ENCODE measurements at places on chromosomes 3 and 15.
A peak's percentile ranks its signal among the peaks of the same experiment; 100 is the strongest.

GRCh38 chr3:6251612-6252400 lies 609.1 kb upstream of the GRM7 start:
- DNase-seq = no peak

DNA sequence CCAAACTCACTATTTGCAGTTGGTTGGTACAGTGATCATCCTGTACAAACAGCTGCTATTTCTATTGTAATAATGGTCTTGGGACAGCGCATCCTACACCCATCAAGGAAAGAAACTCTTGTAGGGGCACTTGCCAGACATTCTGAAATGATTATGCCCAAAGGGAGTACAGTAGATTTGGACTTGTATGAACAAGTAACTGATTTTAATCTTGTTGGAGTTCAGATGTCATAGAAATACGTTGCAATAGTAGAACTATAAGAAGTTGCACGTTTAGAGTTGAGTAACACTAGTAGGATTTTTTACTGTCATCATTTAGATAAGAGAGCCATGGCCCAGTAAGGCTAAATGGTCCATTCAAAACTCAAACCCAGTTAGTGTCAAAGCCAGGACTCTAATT lies 192.8 kb downstream of the SATB1 start:
- no peak for DNase-seq

GRCh38 chr15:59354417-59355031 lies 18.1 kb downstream of the MYO1E start:
- DNase-seq = peak; percentile 74

GRCh38 chr15:52714968-52715367 lies 35.8 kb upstream of the ATOSA start:
- no peak for DNase-seq

GRCh38 chr3:152126260-152126659 lies 142.5 kb upstream of the MBNL1 start:
- no peak for DNase-seq

DNA sequence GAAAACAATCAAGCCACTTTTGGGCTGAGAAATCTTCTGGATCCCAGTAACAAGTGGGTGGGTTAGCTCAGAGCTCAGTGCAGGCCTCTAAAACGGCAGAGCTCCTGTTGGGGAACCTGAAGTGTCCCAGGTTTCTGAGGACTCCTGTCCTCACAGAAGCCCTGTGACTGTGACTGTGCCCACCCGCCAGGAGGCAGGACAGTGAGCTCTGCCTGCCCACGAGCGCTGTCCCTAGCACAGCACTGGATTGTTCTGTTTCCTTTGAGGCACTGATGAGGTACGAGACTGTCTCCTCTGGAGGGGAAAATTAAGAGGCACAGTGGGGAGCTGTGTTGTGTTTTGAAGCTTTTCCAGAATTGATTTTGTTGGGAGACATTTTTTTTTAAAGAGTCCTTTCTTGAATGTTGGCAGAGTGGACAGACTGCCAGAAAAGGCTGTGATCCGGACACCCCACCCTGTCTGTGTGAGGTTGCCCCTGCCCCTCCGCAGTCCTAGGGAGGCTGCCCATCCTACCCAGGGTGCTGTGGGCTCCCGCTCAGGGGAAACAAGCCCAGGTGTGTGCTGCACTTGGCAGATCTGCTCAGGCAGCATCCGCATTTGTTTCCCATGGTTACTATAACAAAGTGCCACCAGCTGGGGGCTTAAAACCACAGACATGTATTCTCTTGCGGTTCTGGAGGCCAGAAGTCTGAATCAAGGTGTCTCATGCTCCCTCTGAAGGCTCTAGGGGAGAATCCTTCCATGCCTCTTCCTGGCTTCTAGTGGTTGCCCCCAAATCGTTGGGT lies 66.6 kb upstream of the LARS2 start:
- no peak for DNase-seq

- peak; percentile 85 for DNase-seq
Observed at GRCh38 chr3:69739204-69740102, at the start of gene MITF. Gene MITF (plus strand): TSS chr3:69739464. CDS start chr3:69739598, 134 bp downstream.

DNA sequence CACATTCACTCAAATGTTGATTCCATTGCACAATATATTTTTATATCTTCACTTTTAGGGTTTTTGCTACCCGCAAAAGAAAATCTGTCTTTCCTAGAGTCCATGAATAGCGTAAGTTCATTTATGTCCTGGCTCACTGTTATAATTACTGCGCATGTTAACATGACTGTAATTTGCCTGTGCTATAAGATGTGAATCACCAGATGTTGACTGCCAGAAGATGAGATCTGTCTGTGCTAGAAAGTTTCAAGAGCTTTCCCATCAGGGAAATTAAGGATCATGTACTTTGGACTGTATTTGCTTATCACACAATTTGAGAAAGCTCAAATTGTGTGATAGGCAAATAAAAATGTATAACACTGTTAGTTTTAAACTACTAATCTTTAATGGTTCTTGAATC lies 322.5 kb downstream of the CHL1 start:
- no peak for DNase-seq
